ENCODE measurements at places on chromosomes 3 and 15.
A peak's percentile ranks its signal among the peaks of the same experiment; 100 is the strongest.

DNA sequence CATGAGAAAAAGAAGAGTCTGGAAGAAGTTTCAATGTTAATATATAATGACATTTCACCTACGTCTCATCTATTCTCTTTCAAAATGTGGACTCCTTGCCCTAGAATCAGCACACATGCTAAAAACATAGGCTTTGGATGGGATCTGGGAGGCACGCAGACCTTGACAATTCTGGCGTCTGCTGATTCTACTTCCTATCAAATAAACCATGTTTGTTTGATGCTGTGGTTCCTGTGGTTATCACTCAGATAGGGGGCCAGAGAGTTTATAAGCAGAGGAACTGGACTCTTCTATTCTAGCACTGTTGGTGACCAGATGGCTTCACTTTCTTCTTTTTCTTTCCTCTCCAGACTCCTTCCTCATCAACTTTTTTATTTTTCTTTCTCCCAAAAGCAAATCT, 336.8 kb downstream of the DIPK2A start:
- no peak for DNase-seq

GRCh38 chr3:185332026-185332735, 30.8 kb upstream of the MAP3K13 start:
- DNase-seq, result peak; percentile 64

DNA sequence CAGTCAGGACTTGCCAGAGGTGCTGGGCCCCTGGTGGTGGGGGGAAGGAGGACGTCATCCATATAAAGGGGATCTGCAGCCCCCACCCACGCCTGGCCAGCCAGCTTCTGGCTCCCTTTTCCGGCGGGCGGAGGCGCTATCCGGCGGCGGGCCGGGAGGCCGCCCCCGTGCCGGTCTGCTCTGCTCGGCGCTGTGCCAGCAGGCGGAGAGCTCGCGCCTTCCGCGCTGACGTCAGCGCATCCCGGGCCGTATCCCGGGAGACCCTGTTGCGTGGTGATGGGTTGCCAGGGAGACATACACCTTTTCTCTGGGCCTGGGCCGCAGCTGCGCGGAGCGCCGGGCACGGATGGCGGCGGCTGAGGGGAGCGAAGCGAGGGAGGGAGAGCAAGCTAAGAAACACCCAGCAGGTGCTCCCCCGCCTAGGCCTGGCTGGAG, 1.1 kb downstream of the FAM131A start:
- peak; percentile 45 for DNase-seq

DNA sequence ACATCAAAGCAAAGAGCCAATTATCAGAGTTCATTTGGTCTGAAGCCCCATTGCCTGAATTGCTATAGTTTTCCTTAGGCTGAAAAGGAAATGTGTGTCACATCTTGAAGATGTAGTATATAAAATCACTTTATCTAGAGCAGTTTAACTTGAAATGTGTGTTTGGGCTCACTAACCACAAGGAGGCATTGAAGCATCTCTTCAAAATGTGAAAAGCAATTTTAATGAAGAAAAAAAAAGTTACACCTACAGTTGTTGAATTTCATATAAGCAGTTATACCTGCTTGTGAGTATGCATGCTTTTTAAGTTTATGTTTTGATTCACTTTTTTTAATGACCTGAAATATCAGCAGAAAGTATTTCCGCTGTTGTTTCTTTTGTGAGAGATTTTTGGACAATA, 129.3 kb downstream of the IQCH start:
- peak; percentile 7 for DNase-seq

DNA sequence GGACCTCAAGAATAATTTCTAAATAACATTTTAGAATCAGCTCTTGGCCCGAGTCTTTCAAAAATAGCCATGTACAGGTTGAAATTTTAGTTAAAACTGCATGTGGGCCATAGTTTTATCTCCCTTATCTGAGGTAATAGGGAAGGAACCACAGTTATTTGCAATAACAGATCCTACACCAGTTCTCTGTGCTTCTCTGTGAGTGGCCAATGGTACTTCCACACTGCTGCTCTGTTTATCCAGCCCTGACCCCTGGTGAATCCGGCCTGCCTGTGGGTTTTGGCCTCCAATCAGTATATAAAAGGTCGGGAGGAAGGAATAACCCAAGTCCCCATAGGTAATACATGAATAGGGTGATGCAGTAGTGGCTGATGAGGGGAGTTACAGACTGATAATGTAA, 48.0 kb upstream of the TNIK start:
- no peak for DNase-seq

- DNase-seq, result peak; percentile 78
Measured at GRCh38 chr15:77418966-77419835, 703 bp downstream of the PEAK1 start.

DNA sequence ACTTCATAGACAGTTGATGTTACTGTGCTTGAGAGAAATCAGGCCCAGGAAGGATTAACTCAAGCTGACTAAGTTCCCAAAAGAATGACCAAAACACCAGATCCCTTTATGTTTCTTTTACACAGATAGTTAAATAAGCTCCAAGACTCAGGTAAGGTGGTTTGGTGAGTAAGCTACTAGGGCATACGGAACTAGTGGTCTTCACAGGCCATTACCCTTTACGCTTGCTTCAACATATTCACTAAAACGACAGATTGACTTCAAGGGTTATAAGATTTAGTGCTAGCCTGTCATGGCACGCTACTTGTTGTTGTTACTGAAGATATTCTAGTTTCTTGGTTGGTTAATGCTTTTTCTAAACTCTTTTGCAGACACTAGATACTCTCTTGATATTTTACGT, 369.3 kb downstream of the LPP start:
- DNase-seq, result no peak

GRCh38 chr15:67784856-67785430, 40.4 kb upstream of the SKOR1 start:
- no peak for DNase-seq

DNA sequence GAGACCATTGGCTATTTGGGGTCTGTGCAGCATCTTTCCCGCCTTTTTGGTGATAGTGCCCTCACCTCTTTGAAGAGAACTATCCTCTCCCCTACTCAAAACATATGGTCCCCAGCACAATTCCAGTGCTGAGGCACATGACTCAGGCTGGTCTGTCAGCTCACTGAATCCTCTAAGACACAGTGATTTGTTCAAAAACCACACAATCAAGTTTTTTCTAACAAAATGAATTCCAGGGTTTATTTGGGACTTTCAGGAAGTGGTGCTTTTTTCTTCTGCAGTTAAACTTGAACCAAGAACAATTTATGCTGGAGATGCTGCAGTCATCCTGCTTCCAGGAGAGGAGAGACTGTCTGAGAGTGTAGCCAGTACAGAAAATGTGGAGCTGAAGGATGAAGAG, 142.5 kb upstream of the LMCD1 start:
- peak; percentile 5 for DNase-seq

- DNase-seq, result no peak
Measured at GRCh38 chr15:70029297-70029701, 68.4 kb downstream of the TLE3 start.

GRCh38 chr3:168093229-168093628, 2.5 kb downstream of the GOLIM4 start:
- peak; percentile 17 for DNase-seq
